LoVo (cell line): ENCODE measurements at places on chromosomes 2 and 18.

GRCh38 chr2:122749405-122749804 lies 994.0 kb downstream of the TSN start:
- no peak for DNase-seq

- DNase-seq = no peak
Measured at GRCh38 chr18:2400701-2401196, 170.6 kb downstream of the METTL4 start.

- DNase-seq = no peak
Measured at GRCh38 chr2:60303680-60304079, 249.8 kb downstream of the BCL11A start.

DNA sequence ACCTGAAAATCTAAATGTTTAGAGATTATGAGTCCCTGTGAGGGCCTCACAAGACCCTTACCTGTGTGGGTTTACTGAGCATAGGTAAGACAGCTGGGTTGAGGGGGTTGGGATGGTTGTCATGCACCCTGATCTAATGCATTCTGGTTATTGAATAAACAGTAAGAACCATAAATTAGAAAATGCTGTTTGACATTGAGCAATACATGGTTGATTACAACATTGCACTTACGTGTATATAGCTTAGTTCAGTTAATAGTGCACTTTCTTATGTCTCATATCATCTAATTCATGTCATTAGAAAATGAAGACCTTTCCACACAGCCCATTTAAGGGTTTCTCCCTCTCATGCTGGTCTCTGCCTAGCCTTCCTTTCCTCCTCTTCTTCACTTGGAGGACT lies 253.5 kb upstream of the ATP5MC3 start:
- DNase-seq = no peak

DNA sequence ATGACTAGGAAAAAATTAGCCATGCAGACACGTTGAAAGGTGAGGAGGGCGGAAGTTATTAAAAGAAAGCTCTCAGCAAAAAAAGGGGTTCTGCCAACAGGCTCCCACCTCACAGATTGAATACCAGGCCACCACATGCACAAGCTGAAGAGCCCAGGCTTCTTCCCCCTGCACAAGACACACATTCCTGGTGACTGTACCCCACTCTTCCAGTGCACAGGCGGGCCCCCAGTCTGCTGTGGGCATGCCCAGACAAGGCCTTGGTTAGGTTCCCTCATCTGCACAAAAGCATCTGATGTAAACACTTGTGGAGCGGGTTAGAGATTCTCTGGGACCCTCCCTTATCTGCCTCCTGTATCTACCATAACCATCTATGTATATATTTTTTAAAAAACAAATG lies 81.7 kb downstream of the AGPS start:
- DNase-seq = no peak

- DNase-seq = no peak
Measured at GRCh38 chr2:69299772-69300516, 87.1 kb downstream of the GFPT1 start.

DNA sequence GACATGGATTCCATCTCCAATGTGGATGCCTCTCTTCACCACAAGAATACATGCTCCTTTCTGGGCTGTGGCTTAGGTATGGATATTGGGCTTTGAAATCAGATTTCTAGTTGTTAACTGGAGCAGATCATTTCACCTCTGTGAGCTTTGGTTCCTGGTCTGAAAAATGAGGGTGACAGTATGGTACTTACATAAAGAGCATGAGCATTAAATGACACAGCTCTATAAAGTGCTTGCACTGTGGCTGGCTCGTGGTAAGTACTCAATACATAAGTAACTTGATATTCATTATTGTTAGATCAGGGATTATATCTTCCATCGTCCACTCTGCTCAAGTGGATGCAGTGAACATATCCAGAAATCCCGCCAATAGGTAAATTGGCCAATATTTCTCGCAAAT lies 33.4 kb downstream of the ARHGAP25 start:
- no peak for DNase-seq

DNA sequence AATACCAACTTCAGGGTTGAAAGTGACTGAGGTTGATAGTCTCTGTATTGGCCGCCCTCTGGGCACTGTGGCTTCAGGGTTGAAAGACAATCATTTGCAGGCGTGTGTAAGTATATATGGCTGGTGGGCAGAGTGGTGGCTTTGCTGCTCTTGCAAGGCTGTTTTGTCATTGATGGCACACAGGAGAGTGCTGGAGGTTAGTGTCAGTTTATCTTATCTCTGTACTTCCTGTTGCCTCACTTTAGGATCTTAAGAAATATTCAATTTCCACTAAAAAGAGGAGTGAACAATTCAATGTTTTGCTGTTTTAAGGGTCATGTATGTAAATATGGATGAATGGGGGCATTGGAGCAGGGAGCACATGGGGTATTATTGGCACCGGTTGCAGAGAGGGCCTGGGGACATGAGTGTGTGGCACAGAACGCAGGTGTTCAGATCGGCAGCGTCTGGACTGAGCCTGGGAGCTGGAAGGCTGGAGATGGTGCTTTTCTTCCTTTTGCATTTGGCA lies 51.5 kb downstream of the NCK2 start:
- no peak for DNase-seq

GRCh38 chr2:127776122-127776780 lies 34.7 kb downstream of the WDR33 start:
- DNase-seq = no peak

DNA sequence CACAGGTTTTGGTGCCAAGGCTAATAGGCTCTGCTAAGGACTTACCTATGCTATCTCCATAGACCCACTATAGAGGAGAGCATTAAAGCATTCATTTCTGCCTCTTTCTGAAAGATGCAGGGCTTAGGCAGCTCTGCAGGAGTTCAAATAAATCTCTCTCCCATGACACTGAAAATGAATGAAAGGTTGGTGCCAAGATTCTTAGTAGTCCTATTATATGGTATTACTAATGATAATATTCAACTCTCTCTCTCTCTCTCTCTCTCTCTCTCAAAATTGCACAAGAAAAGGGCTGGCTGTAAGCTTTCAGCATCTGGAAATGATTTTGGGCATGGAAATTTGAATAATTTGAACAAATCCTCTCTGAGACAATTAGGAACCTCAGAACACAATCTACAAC lies 433.7 kb downstream of the MBD2 start:
- DNase-seq = no peak

DNA sequence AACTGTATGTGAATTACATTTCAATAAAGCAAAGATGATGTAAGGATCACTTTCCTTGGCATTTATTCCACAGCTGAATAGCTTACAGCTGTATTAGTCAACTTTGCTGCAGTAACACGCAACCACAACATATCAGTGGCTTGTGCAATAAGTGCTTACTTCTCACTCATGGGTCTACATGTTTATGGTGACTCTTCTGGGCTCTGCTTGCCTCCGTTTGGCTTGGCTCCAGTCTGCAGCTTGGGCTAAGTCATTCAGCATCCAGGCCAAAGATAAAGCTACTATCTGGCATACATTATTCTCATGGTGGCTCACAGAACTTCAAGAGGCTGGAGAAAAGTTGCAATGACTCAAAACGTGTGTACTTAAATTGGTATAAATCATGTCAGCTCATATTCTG lies 355.0 kb downstream of the RNF144A start:
- no peak for DNase-seq

- DNase-seq = no peak
Measured at GRCh38 chr2:220036431-220036830, 409.0 kb downstream of the SLC4A3 start.

DNA sequence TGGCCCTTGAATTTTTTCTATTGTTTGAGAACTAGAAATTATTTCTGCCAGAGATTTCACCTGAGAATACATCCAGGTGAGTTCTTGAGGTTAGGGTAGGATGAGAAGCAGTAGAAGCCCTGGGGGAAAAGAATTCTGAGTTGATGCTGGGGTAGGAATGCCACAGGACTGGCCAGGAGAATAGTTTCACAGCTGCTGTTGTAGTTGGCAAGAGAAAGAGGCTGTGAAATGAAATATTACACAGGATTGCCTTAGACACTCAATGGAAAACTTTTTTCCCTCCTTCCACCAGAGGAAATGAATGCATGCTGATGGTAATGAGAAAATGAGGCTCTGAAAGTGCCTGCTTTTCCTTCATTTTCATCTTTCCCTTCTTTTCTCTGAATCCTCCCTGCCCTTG lies 54.6 kb downstream of the PRKCE start:
- DNase-seq = no peak

- peak; percentile 70 for DNase-seq
Measured at GRCh38 chr18:60549338-60549960, 176.9 kb upstream of the MC4R start.

GRCh38 chr2:12637754-12638153 lies 79.0 kb upstream of the TRIB2 start:
- DNase-seq = no peak

GRCh38 chr2:236679884-236680860 lies 110.5 kb downstream of the ACKR3 start:
- DNase-seq = peak; percentile 12

GRCh38 chr2:219142329-219142728 lies 18.3 kb downstream of the NHEJ1 start:
- DNase-seq = no peak

DNA sequence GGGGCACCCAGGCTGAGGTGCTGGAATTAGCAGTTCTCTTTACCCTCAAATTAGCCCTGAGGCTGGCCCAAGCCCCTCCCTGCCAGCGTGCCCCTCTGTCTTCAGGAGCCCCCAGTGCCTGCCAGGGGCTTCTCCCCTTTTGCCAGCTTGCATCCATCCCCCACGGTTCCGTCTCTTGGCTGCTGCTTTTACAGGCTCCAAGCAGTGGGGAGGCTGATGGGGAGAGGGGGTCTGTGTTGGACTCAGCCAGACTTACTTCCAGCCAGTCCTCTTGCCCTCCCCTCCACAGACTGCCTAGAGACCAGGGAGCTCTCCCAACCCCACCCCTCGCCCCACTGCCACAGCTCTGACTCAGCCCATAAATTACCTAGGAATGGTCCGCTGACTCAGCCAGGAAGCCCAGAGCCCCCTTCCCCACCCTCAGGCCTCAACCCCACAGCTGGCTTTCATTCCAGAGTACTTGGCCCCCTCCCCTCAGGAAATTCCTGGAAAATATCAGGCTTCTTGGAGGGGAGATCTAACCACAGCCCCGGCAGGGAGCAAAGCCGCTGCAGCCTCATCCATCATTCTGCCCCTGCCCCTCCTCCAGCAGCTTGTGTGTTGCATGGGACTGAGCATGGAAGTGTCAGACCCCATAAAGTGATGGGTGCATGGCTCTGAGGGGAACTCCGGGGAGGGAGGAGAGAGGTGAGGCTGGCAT lies 184.6 kb downstream of the ZFP36L2 start:
- DNase-seq = peak; percentile 89

DNA sequence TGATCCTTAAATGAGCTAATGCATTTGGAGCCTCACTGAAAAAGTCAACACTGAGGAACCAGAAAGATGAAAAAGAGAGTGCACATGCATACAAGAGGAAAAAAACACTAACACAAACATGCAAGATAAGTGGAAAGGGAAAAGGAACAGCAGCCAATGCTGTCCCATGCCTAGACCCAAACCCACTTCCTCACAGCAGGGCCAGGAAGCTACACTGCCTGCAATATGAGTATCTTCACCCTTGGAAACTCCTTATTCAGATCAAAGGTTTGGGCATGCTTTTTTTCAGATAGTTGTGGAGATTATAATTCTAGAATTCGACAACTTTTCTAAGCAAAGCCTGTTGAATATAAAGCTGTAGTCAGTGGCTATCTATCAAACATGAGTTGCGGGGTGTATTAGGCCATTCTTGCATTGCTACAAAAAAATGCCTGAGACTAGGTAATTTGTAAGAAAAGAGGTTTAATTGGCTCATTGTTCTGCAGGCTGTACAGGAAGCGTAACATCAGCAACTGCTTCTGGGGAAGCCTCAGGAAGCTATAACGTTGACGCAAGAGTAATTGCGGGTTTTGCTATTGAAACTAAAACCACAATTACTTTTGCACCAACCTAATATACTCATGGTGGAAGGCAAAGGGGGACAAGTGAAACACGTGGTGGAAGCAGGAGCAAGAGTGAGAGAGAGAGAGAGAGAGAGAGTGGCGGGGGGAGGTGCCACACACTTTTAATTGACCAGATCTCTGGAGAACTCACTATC lies 138.2 kb downstream of the MBD2 start:
- no peak for DNase-seq

GRCh38 chr2:727071-727470 lies 49.9 kb upstream of the TMEM18 start:
- no peak for DNase-seq

DNA sequence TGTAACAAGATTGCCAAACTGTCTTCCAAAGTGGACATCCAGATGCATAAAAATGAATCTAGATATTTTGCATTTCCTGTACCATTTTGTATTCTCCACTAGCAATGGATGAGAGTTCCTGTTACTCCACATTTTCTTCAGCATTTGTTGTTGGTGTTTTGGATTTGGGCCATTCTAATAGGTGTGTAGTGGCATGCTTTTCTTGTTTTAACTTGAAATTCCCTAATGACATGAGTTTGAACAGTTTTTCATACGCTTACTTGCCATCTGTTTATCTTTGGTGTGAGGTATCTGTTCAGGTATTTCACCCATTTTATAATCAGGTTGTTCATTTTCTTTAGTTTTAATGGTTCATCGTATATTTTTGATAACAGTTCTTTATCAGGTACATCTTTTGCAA lies 73.9 kb downstream of the UBE2E3 start:
- DNase-seq = no peak

DNA sequence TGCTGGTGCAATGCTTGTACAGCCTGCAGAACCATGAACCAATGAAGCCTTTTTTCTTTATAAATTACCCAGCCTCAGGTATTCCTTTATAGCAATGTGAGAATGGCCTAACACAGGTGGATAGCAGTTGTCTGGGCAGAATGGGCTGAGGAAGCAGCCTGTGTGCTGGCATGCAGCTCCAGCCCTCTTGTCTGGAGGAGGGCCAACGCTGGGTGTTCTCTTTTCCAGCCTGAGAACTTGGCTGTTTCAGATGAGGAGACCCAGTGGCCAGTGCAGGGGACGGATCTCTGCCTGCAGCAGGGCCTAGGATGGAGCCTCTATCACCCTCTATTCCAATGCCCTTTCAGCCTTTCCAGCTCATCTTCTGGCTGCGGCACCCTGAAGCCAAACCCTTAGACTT lies 58.8 kb downstream of the CTIF start:
- no peak for DNase-seq

GRCh38 chr2:214651451-214651850 lies 158.0 kb downstream of the BARD1 start:
- no peak for DNase-seq

DNA sequence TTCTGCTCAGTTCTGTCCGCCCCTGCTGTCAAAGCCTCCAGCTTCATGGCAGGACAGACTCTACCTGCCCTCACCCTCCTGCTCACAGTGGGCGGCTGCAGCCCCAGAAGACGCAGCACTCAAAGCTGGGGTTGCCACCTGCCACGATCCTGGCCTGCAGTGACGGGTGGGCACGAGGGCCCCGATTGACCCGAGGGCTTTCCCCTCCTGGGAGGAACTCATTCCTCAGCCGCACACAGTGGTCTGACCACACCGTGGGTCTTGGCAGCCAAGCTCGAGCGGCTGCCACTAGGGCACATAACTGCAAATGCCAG lies 47.1 kb downstream of the HS6ST1 start:
- no peak for DNase-seq
